ENCODE measurements at places on chromosomes 13 and 19.
A peak's percentile ranks its signal among the peaks of the same experiment; 100 is the strongest.

DNA sequence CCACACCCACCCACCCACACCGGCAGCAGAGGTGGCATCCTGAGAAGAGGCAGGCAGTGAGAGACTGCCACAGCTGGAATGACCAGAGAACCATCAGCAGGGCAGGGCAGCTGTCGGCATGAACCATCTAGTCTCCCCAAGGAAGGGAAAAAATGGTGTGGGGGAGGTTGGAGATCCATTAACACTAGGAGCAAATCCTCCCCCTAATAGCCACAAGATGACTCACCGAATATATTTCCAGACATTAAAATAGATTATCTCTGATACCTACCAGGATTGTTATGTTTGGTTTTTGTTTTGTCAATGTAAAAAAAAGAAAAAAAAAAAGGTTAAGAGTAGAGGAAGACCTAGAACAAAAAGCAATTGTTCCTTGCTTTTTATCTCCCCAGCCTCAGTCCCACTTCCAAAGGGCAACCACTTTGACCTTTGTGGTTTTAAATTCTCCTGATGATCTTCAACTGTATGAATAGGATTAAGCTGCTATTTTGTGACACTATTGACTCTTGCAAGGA lies 34.2 kb downstream of the THSD1 start:
- DNase-seq: no peak

- no peak for DNase-seq
Measured at GRCh38 chr19:50384685-50385535, 763 bp downstream of the POLD1 start.

GRCh38 chr13:66673401-66673800 lies 556.7 kb downstream of the PCDH9 start:
- no peak for DNase-seq

DNA sequence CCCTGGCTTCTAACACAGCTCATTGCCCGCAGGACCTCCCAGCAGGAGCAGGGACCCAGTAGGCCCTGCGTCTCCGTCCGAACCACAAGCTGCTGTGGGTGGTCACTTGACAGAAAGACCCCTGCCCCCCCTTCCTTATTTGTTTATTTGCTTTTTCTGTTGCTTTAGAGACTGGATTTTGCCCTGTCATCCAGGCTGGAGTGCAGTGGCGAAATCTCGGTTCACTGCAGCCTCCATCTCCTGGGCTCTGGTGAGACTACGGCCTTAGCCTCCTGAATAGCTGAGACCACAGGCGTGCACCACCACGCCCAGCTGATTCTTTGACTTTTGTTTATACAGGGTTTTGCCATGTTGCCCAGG lies 7.6 kb upstream of the PTBP1 start:
- no peak for DNase-seq

- peak; percentile 48 for DNase-seq
Measured at GRCh38 chr19:474126-475078, 13.6 kb upstream of the SHC2 start.

DNA sequence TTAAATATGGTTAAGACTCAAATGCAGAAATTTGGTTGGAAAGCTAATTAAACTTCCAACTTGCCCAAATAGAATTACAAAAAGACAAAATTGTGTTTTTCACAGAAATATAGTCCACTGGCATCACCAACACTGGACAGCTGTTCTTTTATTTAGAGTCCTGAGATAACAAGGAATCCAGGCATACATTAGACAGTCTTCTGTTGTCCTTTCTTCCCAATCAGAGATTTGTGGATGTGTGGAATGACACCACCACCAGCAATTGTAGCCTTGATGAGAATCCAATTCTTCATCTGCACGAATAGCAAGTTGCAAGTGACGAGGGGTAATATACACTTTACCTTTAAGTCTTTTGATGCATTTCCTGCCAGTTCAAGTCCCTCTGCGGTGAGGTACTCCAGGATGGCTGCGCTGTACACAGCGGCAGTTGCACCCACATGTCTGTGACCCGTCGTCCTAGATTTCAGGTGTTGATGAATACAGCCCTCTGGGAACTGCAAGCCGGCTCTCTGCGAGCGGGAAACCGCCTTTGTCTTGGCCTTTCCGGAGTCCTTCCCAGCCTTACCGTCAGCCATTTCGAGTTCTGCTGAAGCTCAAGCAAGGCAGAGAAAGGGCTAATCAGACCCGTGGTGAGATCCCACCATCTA lies 14.7 kb downstream of the UBAC2 start:
- DNase-seq: no peak

DNA sequence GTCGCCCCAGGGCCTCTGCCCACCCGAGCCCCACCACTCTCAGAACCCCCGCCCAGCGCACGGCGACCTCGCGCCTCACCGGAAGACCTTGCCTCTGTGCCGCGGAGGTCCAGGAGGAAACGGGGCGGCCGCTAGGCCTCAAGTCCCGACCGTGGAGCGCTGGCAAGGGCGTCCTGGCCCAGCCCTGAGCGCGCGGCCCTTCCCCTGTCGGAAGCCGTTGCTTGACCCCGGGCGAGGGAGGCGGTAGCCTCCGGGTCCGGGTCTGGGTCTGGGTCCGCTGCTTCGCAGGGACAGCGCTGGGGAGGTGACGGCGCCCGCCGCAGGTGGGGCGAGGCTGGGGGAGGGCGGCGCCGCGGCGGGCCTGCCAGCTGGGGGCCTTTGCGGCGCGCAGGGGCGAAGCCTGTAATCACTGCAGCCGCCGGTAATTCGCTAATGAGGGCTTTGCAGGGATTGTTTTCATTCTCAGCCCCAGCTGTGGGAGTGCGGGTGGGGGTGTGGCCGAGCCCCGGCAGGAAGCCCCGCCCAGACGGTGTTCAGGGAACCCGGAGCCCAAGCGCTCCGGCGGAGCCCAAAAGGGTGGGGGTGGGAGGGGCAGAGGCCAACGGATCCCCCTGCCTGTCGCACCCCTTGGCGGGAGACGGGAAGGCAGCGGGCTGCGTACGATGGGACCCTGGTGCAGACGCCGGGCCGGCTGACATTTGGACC lies 8.6 kb downstream of the C19orf25 start:
- peak; percentile 76 for DNase-seq

DNA sequence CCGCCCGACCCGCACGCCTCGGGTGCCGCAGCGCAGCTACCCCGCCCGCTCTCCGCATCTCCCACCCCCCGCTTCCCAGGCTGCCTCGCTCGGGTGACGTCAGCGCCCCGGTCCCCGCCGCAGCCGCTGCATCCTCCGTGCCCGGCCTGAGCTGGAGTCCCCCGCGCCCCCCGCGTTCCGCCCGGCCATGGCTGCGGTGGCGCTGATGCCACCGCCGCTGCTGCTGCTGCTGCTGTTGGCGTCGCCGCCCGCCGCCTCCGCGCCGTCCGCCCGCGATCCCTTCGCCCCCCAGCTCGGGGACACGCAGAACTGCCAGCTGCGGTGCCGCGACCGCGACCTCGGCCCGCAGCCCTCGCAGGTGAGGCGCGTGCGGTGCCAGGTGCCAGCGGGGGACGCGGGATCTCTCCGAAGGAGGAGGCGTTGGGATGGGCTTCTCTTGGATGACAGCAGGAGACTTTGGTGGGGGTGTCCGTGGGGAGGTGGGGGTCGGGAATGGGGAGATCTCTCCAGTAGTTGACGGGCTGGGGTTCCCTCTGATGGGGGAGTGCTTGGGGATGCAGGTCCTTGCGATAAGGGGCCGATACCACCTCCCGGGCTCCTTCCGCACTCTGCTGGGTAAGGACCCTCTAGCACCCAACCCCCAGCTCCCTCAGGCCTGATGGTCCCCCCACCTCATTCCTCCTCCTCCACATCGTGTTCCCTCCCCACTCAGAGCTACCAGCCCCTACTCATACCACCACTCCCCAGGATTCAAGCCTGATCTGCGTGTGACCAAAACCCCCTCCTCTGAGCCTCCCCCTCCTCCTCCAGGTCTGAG lies at the start of gene TMEM59L:
Gene TMEM59L, plus strand, starts transcription at position 99 of the 817 bp plus-strand sequence. Its CDS starts 89 bp downstream, at position 188.
- DNase-seq: peak; percentile 78

All from nephron progenitor cell (in vitro differentiated cells).